Stimulated activated CD8-positive, alpha-beta memory T cell treated with anti-CD3 and anti-CD28 coated beads, Interleukin-4, amount 100 ng/mL, for 48 hours (primary cell): ENCODE measurements at places on chromosomes 5 and 9.

GRCh38 chr5:88964831-88965230 lies 81.8 kb upstream of the MEF2C start:
- no peak for DNase-seq

- DNase-seq = no peak
Measured at GRCh38 chr5:55600497-55601203, 65.9 kb upstream of the PLPP1 start.

GRCh38 chr9:34197756-34198711 lies 19.2 kb downstream of the UBAP1 start:
- DNase-seq = no peak

- DNase-seq = no peak
Measured at GRCh38 chr9:98742325-98743280, 33.9 kb upstream of the GABBR2 start.

DNA sequence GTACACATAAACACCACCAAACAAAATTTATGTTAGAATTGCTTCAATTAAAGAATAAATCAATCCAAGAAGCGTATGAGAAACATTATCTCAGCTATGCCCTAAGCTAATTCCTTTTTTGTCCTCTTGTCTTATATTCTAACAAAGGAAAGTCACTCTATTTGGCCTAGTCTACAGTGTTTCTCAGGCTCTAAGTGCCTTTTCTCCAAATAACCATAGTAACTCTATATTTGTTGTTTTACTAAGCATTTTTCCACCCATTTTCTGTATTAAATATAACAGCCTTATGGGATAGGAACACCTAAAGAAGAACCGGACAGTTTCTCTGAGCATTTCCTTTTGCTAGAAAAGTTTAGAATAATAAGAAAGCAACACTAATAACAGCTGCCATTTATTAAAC lies 120.1 kb upstream of the MTAP start:
- DNase-seq = no peak

DNA sequence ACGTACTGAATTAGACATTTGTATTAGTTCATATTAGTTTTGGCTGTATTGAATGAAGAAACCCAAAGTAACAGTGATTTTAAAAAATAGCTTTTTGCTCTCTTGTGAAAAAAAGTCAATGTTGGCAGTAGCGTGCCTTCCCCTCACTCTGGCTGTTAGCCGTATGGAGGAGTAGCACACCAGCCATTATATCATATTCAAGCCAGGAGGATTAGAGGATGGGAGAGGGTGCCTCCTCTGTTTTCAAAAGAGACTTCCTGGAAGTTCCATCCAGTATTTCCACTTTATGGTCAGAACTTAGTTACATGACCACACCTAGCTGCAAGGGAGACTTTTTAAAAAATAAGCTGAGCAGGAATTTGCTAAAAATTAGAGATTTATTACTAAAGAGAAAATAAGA lies 41.2 kb downstream of the GPR21 start:
- no peak for DNase-seq

DNA sequence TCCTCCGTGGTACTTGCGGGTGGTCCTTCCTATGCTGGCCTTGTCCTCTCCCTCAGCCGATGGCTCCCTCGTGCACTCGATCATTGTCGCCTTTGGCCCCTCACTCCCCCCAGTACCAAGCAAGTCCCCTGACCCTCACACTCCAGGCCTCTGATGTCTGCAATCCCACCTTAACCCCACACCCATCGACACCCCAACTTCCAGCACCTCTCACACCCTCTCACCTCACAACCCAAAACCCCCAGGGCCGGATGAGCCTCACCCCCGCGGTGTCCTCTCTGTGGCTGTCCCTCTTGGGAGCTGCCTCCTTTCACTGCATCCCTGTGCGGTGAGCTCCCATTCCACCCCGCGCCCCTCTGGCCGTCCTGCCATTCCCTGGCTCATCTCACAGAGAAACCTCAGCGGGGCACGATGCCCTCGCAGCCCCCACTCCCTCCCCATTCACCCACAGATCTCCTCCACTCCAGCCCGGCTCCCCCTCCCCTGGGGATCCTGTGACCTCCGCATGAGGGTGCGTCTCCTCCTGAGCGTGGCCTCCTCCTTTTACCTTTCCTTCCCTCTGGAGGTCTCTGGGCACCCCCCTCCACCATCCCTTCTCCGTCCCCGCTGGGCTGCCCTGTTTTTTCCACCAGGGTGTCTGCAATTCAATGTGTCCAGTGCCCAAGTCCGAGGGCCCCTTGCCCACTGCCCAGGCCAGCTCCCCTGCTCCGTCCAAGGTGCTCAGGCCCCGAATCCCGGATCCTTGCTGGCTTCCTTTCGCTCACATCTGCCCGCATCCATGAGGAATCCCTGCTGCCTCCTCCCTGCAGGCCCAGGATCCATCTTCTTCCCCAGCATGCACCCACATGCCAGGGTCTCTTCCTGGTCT lies 15.8 kb upstream of the RNU6ATAC start:
- DNase-seq = no peak

GRCh38 chr9:8653855-8654254 lies 854.3 kb upstream of the DMAC1 start:
- DNase-seq = no peak

DNA sequence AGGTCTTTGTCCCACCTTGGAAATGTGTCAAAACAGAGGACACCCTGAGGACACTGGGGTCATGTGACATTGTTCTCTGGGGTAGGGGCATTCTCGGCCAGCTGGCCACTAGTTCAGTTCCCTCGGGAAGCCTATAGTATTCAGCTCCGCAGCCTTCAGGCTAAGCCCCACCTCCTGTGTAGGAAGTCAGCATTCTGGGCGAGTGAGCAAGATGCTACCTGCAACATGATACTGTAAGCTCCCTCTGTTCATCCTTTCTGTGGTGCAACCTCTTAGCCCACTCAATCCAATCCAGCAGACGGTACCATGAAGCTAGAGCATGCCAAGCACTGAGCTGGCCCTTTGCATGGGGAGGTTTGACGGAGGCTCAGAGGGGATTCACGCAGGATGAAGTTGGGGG lies 5.3 kb downstream of the NTNG2 start:
- DNase-seq = no peak

- DNase-seq = no peak
Measured at GRCh38 chr5:54988817-54989216, 3.4 kb upstream of the ESM1 start.

DNA sequence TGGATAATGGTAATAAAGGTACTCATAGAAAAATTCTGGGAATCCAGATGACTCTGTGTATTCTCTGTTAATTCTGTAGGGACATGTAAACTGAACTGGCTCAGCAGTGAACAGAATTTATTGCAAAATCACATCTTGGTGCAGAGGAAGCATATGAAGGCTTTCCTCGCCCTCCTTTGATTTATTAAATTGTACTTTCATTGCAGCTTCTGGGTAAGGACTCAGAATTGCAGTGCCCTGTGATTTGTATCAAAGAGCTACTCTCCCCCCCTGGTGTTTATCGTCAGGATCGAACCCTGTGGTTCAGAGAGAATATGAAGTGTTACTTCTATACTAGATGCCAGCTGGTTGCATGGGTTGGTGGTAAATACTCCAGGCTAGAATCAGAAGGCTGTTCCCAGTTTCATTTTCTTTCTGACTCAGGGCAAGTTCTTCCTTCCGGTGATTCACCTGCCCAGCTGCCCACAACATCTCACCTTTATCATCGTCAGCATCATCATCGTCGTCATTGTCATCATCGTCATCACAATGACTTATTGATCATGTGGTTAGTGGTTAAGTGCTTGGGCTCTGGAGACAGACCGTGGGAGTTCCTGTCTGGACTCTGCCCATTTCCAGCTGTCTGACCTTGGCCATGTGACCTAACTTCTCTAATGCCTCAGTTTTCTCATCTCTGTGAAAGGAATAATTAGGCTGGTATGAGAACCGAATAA lies 238.8 kb downstream of the ARHGAP26 start:
- DNase-seq = peak; percentile 80

GRCh38 chr5:131416729-131417128 lies 152.9 kb downstream of the CDC42SE2 start:
- DNase-seq = no peak

DNA sequence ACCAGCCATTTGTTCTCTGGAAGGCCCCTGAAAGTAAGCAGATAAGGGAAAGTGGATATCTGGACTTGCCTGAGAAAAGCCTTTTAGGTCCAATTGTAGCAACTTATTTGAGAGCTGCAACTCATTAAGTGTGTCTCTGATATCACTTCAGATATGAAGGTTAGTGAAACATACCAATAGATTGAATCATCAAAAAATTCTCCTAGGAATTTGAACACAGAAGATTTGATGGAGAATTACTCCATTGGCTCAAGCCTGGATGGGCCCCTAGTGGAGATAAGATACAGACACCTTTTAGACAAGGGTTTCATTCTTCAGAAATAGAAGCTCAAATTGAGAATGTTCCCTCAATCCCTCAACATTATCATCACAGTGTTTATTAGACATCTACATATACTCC lies 356.7 kb downstream of the NDUFS4 start:
- DNase-seq = no peak

DNA sequence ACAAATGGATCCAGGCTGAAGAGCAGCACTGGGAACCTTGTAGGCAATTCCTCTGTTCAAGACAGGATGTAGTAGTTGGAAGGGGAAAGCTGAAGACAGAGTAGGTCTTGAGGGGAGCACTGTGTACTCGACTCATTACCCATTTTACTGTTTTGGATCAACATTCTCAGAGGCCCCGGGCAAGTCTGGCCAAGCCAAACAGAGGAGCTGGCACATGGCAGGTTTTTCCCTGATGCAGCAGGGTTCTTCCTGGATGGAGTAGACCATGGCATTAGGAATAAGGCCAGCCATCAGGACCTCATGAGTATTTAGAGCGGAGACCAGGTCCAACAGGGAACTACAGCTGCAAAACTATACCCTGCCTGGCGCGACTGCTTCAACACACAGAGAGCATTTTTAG lies 4.4 kb downstream of the SVEP1 start:
- no peak for DNase-seq

- DNase-seq = no peak
Measured at GRCh38 chr9:127588740-127589506, 23.2 kb upstream of the STXBP1 start.

GRCh38 chr5:156328161-156328560 lies 1.2 kb downstream of the SGCD start:
- DNase-seq = no peak

DNA sequence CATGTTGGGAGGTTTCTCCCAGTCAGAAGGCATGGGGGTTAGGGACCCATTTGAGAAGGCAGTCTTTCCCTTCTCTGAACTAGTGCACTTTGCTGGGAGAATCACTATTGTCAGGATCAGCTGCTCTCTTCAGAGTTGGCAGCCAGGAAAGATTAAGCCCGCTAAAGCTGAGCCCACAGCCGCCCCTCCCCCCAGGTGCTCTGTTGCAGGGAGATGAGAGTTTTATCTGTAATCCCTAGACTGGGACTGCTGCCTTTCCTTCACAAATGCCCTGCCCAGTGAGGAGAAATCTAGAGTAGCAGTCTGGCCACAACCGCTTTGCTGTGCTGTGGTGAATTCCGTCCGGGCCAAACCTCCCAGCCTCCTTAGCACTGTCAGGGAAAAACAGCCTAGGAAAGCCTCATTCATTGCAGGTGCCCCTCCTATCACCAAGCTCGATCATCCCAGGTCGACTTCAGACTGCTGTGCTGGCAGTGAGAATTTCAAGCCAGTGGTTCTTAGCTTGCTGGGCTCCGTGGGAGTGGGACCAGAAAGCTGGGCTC lies 69.8 kb downstream of the CNTLN start:
- DNase-seq = no peak

DNA sequence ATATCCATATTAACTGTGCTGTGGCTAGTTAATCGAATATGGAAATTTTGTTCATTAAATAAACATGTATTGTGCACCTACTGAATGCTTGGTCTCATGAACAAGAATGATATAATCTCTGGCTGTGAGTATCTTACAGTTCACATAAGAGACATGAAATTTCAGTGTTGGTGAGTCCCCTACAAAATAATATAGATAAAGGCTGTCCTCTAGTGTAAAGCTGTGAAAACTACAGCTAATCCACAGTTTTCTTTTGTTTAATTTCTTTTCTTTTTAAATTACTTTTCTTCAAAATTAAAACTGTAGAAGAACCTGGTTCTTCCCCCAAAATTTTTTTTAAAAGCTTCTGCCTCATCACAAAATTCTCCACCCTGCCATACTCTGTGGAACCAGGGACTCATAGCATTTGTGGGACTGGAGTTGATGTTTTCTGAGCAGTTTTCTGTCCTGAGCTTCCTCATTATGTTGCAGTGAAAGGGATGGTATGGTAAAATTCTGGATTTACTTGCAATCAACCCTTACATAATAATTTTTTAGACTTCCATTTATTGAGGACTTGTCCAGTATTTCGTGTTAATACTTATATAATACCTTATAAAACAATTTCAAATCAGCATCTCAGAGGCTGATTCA lies 135.0 kb downstream of the STK32A start:
- DNase-seq = no peak

DNA sequence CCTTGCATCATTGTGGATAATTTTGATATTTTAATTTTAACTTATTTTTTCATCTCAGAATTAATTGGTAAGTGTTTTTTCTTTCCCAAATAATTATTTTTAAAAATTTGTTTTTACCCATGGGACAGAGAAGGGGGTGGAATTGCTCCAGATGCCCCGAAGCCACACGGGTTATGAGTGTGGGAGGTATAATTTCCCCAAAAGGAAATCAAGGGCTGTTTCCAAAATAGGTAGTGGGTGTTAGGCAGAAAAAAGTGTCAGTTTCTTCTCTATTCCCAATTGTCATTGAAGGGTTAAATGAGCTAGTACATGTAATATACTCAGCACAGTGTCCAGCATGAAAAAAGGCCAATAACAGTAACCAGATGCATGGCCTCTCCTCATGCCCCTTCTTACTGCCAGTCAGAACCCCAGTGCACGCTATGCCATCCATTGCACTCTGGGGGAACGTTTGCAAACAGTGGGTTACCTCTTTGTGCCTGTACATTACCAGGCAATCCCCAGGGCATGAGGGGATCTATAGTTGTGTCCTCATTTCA lies 36.4 kb upstream of the ANGPTL2 start:
- DNase-seq = peak; percentile 20

- DNase-seq = no peak
Measured at GRCh38 chr9:79742110-79742721, 170.5 kb downstream of the TLE4 start.

DNA sequence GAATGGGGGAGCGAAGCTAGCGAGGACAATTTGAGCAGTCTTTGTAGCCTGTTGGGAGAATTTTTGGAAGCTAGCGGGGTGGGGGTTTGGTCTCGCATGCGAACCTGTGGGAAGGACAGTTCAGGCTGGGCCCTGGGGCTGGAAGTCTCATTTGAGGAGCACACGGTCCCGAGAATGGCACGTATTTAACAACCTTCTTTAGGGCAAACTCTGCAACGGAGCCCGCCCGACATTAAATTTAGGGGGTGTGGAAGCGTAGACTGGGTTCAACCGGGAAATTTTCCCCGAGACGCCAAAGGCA lies 35.2 kb upstream of the NFIB start:
- no peak for DNase-seq

DNA sequence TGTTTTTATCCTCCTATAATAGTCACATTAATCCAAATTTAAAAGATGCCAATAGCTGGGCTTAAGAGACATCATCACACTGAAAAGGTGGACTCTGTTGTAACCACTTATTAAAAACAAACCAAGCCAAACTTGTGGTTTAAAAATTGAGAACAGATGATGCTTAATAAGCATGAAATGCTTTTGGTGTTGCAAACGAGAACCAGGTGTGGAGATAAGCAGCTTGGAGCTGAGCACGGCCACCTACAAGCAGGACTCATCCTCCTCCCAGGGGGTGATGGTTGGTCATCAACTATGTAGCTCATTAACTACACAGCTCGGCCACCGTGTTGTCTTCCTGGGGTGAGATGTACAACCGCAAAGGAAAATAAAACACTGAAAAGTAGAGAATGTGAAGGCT lies 154.4 kb downstream of the NPR3 start:
- DNase-seq = no peak

GRCh38 chr5:33713136-33713765 lies 178.5 kb downstream of the ADAMTS12 start:
- no peak for DNase-seq
